ENCODE measurements at places on chromosomes 16 and 17.

DNA sequence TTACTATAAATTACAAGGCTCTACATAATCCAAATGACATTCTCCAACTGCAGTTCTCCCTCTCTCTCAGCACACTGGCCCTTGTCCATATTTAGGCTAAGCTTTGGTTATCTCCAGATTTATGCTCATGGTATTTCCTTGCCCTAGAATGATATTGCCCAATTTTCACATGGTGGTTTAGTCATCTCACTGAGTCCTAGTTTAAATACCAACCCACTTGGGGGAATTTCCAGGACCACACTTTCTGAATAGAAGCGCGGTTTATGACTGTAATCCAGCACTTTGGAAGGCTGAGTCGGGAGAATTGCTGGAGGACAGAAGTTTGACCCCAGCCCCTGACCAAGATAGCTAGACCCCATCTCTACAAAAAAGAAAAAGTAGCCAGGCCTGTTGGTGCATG, 280.1 kb upstream of the MON1B start:
- DNase-seq: no peak

- DNase-seq: no peak
Measured at GRCh38 chr17:77489239-77489892, 348.6 kb downstream of the SEC14L1 start.

DNA sequence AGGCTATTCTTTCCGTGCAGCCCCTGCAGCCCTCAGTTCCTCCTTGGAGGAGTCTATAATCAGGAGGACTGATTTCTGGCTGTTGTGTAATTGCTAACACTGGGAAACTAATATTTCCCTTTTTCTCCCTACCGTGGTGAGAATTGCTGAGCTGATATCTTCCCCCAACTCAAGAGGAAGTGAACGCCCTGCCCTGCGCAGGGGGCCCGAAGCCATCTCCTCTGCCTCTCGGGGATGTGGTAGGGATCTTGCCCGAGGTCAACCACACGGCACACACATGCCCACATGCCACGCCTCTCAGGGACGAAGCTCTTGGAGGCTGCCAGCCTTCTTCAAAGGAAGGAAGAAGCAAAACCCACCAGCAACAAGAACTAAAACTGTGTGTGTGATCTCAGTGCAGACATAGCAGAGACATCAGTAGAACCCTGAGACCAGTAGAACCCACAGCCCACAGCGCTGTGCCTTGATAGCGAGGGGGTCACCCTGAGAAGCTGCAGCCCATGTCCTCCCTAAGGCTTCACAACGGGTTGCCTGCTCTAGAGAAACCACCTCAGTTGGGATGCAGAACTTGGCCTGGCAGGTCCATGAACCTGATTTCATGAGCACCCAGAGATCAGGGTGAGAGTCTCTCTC, 8.9 kb upstream of the ULK2 start:
- DNase-seq: peak; percentile 35

- peak; percentile 51 for DNase-seq
Measured at GRCh38 chr16:31072540-31073141, 1.4 kb downstream of the ZNF668 start.

GRCh38 chr17:82232876-82233785, 4.3 kb downstream of the SLC16A3 start:
- no peak for DNase-seq

GRCh38 chr17:17922070-17922614, 50.1 kb downstream of the TOM1L2 start:
- no peak for DNase-seq

Data from activated CD4-positive, alpha-beta T cell treated with anti-CD3 and anti-CD28 coated beads for 48 hours (primary cell).